NCI-H187 (cell line): ENCODE measurements at places on chromosomes 7 and 10.

DNA sequence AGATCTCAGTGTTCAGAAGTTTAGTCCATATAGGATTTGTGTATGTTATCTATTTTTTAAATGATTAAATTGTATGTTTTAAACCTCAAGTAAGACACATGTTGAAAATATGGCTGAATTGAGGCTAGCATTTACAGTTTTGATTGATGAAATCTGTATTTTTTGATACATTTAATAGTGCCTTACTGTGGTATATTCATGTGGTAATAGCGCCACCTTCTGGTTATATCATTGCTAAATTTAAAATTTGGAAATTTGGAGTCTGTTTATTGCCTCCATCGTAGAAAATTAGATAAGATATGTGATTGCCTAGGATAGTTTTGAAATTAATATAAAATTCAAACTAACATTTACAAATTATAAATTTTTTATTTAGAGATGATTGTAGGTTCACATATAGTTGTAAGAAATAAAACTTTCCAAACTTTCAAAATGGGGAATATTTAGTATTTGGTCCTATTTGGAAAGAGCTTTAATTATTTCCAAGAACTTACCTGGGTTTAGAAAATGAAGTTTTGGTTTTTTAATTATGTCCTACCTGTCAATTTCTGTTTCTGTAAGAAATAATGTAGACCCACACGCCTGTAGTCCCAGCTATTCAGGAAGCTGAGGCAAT lies 19.1 kb upstream of the ARMS2 start:
- no peak for DNase-seq

- no peak for DNase-seq
Observed at GRCh38 chr10:123640016-123640535, 26.1 kb upstream of the GPR26 start.

DNA sequence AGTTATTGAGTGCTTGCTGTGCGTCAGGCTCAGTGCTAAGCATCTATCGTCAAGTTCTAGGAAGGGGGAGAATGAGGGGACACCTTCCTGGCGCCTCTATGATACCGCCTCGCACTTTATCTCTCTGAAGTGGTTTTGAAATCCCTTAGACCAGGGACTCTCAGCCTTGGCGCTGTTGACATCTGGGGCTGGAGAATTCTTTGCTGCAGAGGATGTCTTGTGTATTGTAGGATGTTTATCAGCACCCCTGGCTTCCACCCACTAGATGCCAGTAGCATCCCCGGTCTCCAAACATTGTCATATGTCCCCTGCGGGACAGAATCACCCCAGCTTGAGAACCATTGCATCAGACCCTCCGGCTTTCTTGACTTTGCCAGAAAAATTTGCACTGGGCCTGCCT lies 285.5 kb downstream of the CCDC3 start:
- DNase-seq: no peak

GRCh38 chr7:48274662-48275061 lies 103.4 kb downstream of the ABCA13 start:
- no peak for DNase-seq

DNA sequence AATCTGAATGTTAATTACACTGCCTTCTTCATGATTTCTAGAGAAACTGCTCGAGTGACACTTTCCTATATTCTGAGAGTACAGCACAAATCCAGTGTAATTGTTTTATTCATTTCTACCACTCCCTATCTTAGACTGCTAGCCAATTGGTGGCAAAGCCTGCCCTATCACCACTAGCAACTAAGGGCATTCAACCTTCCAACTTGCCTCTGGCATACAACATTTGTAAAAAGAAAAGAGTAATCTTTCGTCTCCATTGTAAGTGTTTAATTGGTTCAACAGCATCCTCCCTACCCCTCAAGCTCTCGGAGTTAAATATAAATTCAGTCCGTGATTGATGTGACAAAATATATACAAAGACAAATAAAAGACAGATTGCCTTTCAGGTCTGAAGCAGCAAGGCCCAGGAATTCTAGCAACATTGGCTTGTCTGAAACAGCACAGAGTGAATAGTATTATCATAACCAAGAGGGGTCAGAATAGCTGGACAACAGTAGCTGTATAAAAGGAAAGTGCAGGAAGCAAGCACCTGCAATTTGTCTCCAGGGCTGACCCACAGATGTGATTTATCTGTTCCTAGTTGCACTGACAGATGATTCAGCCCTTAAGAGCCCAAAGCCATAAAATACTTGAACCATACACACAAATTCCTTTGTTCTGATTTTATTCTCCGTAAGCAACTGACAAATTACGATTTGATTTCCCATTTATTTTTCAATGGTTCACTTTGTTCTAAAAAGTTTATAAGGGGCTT lies 47.6 kb upstream of the ANKRD1 start:
- no peak for DNase-seq

DNA sequence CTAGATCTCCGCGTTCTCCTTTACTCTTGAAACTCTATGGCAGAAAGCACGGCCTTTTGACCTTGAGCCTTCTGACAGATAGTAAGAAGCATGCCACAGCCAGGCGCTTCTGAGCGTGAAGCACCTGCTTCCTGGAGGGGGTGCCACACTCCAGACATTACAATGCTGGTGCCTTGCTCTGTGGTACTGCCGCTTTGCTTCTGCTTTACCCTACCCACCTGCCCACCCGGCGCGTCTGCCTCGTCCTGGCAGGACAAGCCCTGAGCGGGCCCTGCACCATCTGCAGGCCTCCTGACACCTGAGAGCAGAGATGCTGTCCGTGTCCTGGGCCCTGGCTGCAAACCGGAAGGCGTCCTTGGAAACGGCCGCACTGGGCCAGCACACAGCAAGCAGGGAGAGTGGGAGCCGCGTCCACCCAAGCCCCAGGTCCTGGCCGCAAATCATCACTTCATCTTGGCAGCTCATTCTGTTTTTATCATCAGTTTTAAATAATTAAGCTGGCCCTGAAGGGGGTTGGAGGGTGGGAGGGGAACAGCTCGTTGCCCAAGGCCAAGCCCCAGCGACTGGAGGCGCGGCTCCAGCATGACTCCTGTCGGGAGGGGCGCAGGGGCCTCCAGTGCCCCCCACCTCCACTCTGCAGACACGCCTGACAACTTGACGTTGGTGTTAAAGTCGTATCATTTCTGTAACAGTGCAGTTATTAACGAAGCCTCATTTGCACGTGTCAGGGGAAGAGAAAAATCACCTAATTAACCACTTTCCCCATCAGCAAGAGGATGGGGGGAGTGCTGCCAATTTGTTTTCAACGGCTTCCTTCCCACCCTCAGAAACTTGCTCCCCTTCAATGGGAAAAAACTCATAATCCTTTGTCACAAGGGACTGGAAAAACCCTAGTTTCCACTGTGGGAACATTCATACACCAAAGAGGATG lies 132.2 kb downstream of the MAD1L1 start:
- DNase-seq: no peak

DNA sequence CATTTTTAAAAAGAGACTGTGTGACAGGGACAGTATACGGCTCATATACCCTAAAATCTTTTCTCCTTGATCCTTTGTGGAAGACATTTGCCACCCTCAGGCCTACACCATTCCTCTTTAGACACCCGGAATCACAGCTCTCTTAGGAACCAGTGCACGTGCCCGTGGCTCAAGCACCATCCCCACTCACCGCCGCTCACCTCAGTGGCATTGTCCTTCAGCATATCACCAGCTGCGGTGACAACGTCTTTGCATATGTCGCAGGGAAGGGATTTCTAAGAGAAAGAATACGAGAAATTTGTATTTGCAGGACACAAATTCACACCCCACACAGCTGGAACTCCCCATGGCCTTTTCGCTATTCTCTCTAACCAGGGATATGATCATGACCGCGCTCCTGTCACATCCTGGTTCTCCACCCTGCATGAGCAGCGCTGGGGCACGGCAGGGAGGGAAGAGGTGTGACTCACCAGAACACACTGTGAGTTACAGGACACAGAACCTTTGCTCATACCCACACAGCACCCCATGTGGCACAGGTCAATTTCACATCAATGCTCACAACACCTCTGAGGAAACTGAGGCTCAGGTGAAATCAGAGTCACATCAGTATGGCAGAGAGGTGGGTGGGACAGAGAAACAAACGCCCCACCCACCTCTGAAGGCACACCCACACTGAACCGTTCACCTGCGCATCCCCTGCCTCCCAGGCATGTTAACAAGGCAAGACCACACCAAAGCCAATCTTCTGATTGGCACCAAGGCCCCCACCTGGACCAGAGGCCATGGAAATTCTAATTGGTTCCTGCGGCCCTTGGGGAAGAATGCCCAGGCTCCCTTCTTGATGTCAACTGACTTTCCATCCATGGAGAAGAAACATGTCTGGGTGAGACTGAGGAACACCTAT lies 19.2 kb downstream of the PSAP start:
- no peak for DNase-seq

DNA sequence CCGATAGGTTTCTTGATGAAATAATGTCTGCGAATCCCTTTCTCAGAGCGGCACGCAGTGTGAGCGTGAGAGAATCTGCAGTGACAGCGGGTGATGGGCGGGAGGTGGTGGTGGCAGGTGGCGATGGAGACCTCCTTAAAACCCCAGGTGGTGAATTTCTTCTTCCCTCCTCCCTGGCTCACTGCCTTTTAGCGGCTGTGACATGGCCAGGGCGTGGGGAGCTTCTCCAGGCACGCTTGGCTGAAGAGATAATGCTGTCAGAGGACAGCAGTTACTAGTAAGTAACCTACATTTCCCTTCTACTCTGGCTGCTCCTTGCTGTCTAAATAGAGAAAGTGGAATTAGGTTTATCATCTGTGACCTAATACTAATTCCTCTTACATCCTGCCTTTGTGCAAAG lies 141.4 kb upstream of the INSYN2A start:
- no peak for DNase-seq

GRCh38 chr10:26857991-26858706 lies 2.6 kb downstream of the ABI1 start:
- no peak for DNase-seq

GRCh38 chr10:15898046-15898445 lies 37.7 kb upstream of the MINDY3 start:
- no peak for DNase-seq

DNA sequence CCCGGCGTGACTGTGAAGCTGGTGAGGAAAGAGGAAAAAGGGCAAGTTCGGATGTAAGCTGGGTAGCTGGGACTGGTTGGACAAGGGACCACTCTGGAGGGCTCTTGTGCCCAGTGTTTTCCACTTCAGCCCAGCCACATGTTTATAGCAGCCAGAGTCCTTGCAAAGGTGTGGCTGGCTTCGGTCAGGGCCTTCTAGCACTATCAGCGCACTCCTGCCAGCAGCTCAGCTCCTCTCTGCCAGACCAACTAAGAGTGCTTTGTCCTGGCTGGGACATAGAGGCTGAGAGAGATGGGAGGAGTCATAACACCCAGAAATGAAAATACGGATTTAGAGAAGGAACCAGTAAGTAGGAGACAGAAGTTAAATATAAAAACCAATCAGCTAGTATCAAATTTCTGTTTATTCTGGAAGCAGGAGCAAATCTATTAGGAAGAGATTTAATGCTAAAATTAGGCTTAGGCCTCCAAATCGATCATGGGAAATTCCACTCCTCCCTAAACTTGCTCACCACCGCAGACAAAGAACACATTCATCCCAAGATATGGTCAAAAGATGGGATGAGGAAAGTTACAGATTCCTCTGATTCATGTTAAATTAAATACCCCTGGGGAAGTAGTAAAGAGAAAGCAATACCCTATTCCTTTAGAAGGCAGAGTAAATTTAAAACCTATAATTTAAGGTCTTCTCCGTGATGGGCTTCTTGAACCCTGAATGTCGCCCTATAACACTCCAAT lies 135.0 kb downstream of the RALA start:
- DNase-seq: no peak

GRCh38 chr7:727104-727805 lies at the start of gene PRKAR1B:
Gene PRKAR1B (minus strand): TSS chr7:727281. CDS start chr7:711505, 15,776 bp downstream.
- DNase-seq: no peak

- DNase-seq: no peak
Observed at GRCh38 chr10:124632064-124632531, 112.1 kb downstream of the FAM53B start.

DNA sequence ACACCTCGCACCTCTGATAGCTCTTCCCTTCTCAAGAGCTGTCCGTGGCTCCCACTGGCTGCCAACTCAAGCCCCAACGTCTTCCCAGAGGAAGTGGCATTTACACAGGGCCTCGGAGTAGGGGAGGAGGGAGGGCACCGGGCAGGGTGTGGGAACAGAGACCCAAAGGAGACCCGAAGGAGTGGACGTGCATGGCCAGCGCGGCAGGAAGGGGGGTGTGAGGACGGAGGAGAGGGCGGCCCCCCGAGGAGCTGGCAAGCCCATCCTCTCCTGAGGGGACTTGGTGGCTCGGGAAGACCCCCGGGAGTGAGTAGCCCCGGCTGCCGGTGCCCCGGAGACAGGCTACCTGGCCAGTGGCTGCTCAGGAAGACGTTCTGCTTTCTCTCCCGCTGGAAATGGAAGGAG lies 85.9 kb downstream of the FOXL3 start:
- no peak for DNase-seq
